Thoracic aorta (tissue), 2 donors: ENCODE measurements at places on chromosomes 2 and 18. TPM values are rescaled to one million over a fixed set of nuclear protein-coding genes. Genes with fewer than 3 reads are reported as not detected.

DNA sequence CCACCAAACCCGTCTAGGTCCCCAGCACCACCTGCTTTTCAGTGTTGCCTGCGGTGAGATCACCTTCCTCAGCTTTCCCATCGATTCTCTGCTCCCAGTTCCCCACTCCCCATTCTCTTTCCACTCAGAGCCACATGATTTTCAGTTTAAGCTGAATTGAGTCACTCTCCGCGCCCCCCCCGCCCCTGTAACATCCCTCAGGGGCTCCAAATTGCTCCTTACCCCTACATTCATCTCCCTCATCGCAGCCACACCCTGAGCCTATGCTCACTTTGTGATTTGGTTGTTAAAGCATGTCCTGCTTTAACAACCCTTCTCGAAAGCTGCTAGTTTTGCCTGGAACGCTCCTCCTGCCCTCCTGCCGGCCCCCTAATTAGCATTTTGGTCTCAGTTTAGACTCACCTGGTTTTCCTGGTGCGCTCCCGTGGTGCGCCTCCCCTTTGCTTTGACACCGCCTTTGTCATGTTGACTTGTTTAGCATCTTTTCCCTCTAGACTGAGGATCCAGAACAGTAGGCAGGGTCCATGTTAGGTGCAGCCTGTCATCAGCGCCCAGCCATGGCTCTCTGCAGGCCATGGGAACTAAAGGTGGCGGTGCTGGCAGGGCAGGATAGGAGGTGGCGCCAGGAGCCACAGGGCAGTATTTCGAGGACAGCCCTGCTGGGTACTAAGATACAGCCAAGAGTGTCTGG is 60.8 kb downstream of the ST3GAL5 start:
- no peak for DNase-seq

GRCh38 chr2:46978723-46979122 is 63.1 kb upstream of the MCFD2 start:
- no peak for DNase-seq

GRCh38 chr2:188473306-188473705 is 181.6 kb downstream of the GULP1 start:
- no peak for DNase-seq

DNA sequence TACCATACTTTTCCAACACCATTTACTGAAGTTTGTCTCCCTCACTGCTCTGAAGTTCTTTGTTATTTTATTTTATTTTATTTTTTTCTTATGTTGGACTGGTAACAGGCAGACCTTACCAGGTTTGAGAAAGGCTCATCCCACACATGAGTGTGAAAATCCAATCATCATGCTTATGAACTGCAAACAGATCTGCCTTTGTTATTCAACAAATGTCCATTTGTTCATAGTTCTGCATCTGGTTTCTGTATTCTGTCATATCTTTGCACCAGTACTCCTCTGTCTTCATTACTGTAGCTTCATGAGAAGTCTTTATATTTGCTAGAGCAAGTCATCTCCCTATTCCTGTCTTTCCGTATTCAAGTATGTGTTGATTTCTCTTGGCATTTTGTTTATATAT is 5.3 kb downstream of the RNU2-63P start:
- DNase-seq = no peak

DNA sequence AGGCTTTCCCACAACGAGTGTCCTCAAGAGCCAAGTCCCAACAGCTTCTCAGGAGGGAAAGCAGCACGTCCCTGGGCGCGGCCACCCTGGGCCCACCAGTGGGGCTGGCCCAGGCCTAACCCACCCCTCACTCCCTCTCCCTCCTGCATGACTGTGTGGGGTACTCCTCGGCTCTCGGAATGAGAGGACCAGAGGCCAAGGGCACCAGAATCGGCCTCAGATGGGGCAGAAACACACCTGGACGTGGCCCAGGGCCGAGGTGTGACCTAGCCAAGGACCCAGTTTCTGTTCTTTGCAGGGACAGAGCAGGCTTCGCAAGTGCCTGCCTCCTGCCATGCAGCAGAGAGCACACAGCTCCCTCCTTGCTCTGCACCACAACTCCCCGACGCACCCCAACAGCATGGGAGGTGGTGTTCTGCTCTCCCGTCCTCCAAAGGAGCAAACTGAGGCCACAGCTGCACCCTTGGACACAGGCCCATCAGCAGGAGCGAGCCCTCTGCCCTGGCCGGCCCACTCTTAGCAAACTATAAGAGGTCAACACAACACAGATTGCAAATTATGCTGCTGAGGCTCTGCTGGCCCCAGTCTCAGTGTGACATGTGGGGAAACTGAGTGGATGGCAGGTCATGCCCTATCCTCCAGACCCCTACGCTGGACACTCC is 19.7 kb downstream of the HS6ST1 start:
- no peak for DNase-seq

GRCh38 chr2:54143780-54144179 is 28.4 kb downstream of the ACYP2 start:
- no peak for DNase-seq

DNA sequence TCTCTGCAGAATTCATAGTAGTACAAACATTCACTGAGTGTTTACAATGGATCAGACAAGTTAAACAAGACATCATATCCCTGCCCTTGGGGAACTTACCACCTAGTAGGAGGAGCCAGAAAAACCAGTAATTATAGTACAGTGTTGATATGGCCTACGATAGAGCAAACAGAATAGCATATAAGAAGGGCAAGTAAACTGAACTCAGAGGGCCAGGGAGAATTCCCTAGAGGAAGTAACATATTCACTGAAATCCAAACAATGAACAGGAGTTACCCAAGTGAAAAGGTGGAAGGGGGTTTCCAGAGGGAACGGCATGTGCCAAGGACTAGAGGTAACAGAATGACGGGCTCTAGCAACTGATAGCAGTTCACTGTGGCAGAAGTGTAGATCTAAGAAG is 34.1 kb downstream of the NHEJ1 start:
- no peak for DNase-seq

- no peak for DNase-seq
These were observed 66.1 kb upstream of the NXPH2 start for GRCh38 chr2:138846216-138846821.

FAM110C gene
- 5.0 TPM for total RNA-seq

KCNK3 gene
- total RNA-seq = 19.6 TPM

ZNF521 gene
- 8.0 TPM for total RNA-seq

DLX1 gene
- 0.92 TPM for total RNA-seq

TUBB8B gene
- not detected for total RNA-seq

SERPINB11 gene
- not detected for total RNA-seq

SPC25 gene
- total RNA-seq = not detected
